ENCODE measurements at places on chromosomes 11 and 22. TPM values are rescaled to one million over a fixed set of nuclear protein-coding genes. Genes with fewer than 3 reads are reported as not detected.

- no peak overlapping the region for H3K4me3 ChIP-seq
- peak overlapping the region; percentile 63 for H3K27ac ChIP-seq
- H3K36me3 ChIP-seq: no peaks in the 10 kb centered on the region
- no peaks in the 10 kb centered on the region for H3K27me3 ChIP-seq
- peaks cover 6% of the 10 kb centered on the region for H3K4me1 ChIP-seq
Measured at GRCh38 chr22:32996702-32997101, 61.5 kb downstream of the SYN3 start.

- H3K4me1 ChIP-seq: no peaks in the 10 kb centered on the region
- no peaks in the 10 kb centered on the region for H3K27me3 ChIP-seq
- H3K36me3 ChIP-seq: peaks cover under 1% of the 10 kb centered on the region
Measured at GRCh38 chr11:30573951-30574350, 12.2 kb downstream of the MPPED2 start.

- H3K4me3 ChIP-seq: no peak overlapping the region
- H3K36me3 ChIP-seq: no peaks in the 10 kb centered on the region
- no peak for DNase-seq
- no peaks in the 10 kb centered on the region for H3K4me1 ChIP-seq
- H3K27me3 ChIP-seq: no peaks in the 10 kb centered on the region
Measured at GRCh38 chr11:3245071-3245470, 12.9 kb upstream of the MRGPRE start.

The KRTAP5-1 gene
- polyA plus RNA-seq: not detected

The KIF18A gene
- polyA plus RNA-seq: 1.4 TPM

- no peaks in the 10 kb centered on the region for H3K27me3 ChIP-seq
- H3K4me3 ChIP-seq: peak overlapping the region; percentile 94
- no peak for DNase-seq
- no peaks in the 10 kb centered on the region for H3K36me3 ChIP-seq
Measured at GRCh38 chr22:24271386-24271854, 789 bp downstream of the SPECC1L start.

DNA sequence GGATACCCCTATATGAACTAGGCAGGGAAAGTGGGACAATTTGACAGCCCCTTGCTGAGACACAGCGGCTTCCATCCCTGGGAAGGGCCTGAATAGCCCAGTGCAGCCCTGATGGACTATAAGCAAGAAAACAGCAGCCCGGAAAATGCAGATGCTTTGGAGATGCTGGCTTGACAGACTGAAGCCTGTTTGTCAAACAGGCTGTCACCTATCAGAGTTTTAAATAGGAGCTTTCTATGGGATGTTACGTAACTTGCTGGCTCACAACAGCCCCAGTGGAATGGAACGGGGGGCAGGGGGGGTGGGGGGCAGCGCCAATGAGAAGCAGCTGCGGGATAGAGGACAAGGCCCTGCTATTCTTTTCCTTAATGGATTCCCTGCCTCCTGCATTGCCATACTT is 91.9 kb upstream of the NTM start:
- no peak overlapping the region for H3K27ac ChIP-seq
- DNase-seq: no peak
- H3K4me1 ChIP-seq: peaks cover 13% of the 10 kb centered on the region
- no peak overlapping the region for H3K4me3 ChIP-seq
- H3K27me3 ChIP-seq: no peaks in the 10 kb centered on the region

DNA sequence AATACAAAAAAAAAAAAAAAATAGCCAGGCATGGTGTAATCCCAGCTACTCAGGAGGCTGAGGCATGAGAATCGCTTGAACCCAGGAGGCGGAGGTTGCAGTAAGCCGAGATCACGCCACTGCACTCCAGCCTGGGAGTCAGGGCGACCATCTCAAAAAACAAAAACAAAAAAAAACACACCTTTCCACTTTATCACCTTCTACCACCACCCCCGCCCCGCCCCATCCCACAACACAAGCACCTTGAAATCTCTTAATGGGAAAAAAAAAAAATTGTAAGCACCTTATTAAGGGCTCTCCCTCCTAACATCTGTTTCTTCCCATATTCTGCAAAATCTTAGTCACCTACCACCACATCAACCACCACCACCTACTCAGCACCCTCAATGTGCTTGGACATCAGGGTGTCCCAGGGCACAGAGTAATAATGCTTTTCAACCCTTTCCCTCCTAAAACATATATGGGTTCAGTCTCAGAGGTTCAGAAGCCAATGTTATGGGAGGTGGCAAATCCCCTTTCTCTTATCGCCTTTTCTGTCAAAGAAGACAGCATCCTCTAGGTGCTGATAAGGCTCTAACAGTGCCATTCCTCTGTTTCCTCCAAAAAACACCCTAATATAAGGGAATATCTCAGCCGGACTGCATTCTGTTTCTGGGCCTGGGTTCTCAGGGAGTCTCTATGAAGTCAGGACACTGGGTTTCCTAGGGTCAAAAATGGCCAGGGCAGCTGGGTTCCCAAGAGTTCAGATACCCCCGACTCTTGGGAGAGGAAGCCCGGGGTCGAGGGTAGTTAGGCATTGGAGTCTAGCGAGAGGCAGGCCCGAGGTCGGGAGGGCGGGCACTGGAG is 718 bp downstream of the INTS5 start:
- no peak for DNase-seq
- peaks cover 16% of the 10 kb centered on the region for H3K4me1 ChIP-seq
- peak overlapping the region; percentile 93 for H3K27ac ChIP-seq
- peaks cover 15% of the 10 kb centered on the region for H3K36me3 ChIP-seq

DNA sequence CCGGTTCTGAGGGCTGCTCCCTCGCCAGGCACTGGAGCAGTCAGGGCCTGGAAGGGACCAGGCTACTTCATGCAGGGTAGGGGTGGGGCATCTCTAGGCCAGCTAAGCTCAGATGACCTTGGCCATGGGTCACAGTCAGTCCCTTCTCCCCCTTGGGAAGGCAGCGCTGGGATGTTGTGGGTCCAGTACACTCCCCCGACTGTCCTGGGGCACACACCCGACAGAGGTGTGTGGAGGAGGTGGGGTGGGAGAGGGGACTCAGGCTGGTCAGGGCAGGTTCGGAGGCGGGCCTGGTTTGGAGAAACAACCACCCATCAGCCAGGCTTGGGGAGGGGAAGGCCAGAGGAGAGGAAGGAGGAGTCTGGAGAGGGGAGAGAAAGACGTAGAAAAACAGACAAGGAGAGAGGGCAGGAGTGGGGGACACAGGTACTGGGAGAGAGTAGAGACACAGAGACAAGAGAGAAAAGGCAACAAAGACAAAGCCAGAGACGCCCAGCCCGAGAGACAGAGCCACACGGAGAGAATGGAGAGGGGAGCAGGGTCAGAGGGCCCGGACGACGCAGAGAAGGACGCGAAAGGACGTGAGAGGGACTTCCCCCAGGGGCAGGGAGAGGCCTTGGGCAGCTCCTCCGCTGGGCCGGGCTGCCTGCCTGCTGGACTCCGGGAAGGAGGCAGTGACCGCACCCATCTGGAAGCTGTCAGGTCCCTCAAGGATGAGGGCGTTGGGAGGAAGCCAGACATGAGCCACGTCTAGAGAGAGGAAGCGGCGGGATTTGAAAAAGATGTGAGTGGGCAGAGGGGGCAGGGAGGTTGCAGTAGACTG is 30.6 kb upstream of the TSKU start:
- no peaks in the 10 kb centered on the region for H3K36me3 ChIP-seq
- peak; percentile 92 for DNase-seq
- no peaks in the 10 kb centered on the region for H3K4me1 ChIP-seq
- no peak overlapping the region for H3K4me3 ChIP-seq
- no peaks in the 10 kb centered on the region for H3K27me3 ChIP-seq

- no peaks in the 10 kb centered on the region for H3K27me3 ChIP-seq
Measured at GRCh38 chr11:111379602-111380136, 594 bp upstream of the POU2AF1 start.

The ALKBH8 gene
- 1.6 TPM for polyA plus RNA-seq

Data from sigmoid colon (tissue), 7 donors.